NCI-H510A treated with DMSO at 0.1 percent for 48 hours (cell line): ENCODE measurements at places on chromosomes 13 and 19.

DNA sequence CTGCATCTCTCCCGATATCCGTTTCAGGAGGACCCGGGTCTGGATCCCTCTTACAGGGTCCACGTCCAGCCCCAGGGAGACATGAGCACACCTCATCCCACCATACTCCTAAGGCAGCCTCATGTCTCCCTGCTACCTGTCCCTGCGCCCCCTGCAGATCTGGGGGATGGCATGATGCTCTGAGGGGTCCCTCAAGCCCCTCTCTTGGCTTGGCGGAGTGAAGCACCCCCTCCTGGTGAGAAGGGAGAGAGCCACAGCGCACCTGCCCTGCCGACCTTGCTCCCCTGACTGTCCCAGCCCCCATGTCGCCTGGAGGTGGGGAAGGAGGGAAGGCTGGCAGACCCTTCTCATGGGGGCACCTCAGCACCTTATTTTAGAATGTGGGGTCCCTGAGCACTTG, 21.5 kb upstream of the ARHGEF7 start:
- DNase-seq = no peak

DNA sequence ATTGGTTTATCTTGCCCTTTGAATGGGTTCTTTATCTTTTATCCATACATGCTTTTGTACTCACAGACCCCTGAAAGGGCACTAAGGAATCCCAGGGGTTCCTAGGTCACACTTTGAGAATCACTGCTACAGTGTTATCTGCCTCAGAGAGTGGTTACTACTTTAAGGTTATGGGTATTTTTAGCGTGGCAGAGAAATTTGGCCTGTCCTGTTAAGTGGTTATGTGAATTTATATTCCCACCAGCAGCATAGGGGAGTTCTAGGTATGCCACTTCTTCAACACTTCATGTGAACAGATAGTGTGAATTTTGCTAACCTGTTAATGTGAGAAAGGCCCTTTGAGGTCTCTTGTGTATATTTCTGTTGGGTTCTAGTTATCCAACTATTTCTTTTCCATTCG, 75.7 kb downstream of the DNAJC3 start:
- DNase-seq = no peak

GRCh38 chr19:47623151-47623920, 14.4 kb downstream of the BICRA start:
- no peak for DNase-seq

DNA sequence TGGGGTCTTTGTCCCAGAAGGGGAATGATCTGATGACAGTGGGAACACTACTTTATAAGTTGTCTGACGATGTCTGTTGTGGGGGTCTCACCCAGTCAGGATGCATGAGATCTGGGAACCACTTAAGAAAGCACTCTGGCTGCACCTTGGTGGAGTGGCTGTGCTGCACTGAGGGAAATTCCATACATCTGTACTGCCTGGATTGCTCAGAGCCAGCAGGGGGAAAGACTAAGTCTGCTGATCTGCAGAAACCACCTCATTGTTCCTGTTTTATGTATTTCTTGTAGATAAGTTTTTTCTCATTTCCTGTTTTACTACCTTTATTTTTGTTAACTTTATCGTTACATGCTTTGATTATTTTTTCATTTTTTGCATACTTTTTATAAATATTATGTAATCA, 27.3 kb downstream of the ZNF430 start:
- no peak for DNase-seq

- no peak for DNase-seq
Measured at GRCh38 chr19:1181606-1182005, 7.5 kb upstream of the SBNO2 start.

DNA sequence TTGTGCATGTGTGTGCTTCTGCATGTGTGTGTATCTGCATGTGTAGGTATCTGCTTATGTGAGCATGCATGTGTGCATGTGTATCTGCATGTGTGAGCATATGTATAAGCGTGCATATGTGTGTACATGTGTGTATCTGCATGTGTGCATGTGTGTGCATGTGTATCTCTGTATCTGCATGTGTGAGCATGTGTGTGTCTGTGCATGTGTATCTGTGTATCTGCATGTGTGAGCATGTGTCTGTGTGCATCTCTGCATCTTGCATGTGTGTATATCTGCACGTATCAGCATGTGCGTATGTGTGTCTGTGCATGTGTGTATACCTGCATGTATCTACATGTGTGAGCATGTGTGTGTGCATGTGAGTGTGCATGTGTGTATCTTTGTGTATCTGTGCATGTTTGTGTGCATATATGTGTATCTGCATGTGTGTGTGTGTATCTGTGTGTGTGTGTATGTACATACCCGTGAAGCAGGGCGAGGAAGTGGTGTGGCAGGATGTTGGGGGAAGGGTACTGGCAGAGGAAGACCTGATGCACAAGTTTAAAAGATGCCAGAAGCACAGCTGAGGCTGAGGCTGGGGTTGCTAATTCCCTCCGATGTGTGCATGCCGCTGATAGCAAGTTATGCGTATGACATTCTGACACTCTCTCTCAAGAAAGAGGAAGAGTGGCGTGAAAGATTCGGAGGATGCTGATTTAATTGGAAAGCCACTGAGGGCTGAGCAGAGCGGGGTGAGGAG, 64.2 kb downstream of the TEX29 start:
- no peak for DNase-seq

DNA sequence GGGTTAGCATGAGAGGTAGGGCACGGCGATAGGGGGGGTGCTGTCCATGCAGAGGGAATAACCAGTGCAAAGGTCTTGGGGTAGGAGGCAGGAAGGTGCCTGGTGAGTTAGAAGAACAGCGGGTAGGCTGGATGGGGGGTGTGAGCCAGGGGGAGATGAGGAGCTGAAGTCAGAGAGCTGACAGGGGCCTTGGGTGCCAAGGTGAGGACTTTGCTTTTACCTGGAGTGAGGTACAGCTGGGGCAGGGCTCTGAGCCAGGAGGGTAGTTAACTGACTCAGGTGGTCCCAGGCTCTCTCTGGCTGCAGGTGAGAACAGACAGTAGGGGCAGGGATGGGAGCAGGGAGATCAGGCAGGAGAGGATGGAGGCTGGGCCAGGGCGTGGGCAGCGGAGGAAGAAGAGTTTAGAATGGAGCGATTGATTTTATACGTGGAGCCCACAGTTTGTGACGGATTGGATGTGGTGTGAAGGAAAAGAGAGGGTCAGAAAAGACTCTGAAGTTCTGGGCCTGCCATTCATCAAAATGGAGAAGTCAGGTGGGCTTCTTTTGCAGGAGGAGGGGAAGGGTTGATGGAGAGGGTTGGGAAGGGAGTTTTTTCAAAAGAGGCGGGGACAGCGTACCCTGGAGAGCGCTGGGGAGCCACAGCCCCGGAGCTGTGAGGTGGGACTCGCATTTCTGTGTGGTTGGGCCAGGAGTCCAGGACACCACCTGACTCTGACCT, 1.2 kb upstream of the GRAMD1A start:
- DNase-seq = no peak

- DNase-seq = no peak
Measured at GRCh38 chr19:35043906-35044305, 2.4 kb downstream of the HPN start.

GRCh38 chr19:40612831-40613689, 11.9 kb downstream of the LTBP4 start:
- DNase-seq = no peak

DNA sequence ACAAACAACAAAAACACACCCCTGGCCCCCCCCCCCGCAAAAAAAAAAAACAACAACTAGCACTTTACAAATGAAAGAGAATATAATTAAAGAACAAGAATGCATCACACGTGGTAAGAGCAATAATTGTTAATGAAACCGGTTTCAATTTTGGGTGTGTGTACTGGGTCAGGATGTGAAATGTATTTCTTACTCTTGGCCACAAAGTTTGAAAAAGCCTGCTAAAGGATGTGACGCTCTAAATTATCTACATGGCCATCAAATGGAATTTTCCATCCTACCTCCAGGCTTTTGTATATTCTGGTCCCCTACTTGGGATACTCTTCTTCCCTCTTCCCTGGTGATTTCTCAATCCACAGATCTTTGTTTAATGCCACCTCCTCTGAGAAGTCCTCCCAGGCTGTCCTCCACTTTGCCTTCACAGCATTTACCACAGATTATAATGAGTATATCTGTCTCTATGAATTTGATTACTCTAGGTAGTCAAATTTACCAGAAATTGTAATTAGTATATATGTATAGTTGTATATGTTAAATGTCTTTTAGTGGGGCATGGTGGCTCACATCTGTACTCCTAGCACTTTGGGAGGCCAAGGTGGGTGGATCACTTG, 2.1 kb downstream of the SARS2 start:
- no peak for DNase-seq

DNA sequence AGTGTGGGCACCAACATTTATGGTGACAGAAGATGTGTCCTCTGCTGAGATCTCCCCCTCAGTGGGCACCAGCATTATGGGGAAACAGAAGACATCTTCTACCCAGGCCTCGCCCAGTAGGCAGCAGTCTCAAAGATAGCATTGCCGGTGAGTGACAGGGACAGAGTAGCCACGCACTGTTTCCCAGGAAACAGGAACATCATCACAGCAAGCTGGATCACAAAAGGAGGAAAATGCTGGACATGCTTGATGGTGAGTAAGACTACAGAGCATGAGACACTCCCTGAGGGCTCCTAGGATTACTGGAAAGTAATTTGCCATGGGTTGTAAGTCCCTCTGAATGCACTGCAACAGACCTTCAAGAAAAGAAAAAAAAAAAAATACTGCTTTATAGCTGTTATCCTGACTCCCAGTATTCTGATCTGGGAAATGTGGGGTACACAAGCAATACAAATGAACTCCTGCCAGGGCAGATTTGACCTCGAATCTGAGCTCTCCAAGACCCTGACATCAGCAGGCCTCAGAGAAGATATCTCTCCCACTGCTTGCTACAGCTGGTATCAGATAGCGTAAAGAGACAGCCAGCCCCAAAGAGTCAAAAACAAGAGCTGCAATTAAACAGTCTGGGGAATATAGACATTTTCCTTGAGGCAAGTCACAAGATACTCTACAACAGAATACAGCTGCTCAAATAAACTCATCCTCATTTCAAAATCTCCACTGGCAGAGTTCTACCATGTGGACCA, 180.4 kb downstream of the RBM26 start:
- DNase-seq = no peak

- DNase-seq = no peak
Measured at GRCh38 chr13:114088234-114088633, 44.2 kb downstream of the RASA3 start.

DNA sequence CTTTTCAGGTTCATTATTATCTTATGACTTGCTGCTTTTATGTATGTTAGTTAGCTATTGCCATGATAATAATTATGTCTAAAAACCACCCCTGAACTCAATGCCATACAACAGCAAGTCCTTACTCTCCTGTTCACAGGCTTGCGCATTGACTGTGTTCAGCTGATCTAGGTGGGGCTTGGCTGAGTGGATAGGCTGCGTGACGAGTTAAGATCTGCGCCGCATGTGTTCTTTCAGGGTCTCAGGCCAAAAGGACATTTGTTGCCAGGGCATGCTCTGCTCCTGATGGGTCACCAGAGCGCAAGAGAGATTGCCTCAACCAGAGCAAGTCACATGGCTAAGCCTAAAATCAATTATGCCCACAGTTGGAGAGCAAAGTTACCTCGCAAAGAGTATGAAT, 859 bp downstream of the ZNF568 start:
- DNase-seq = no peak
